Activated effector memory CD4-positive, alpha-beta T cell treated with Interleukin-2 at 50 U/mL for 16 hours (primary cell): ENCODE measurements at places on chromosomes 13 and 19.

GRCh38 chr19:1074544-1075283 is 7.7 kb downstream of the ARHGAP45 start:
- peak; percentile 92 for DNase-seq

- DNase-seq: no peak
These were observed 43.3 kb downstream of the RFX2 start for GRCh38 chr19:6066661-6067646.

DNA sequence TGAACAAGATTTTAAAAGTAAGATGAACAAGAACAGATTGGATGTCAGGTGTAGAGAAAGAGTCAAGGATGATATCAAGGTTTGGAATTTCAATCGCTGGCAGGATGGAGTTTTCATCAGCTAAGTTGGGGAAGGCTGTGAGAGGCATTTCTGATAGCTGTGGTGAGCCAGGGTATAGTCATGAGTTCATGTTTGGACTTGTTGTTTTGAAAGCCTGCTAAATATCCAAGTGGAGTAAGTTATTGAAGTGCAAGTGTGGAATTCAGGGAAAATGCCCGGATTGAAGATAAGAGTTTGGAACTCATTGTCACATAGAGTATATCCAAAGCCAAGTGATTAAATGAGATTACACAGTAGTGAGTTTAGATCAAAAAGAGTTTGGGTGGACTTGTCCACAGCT is 11.0 kb upstream of the EPSTI1 start:
- no peak for DNase-seq

DNA sequence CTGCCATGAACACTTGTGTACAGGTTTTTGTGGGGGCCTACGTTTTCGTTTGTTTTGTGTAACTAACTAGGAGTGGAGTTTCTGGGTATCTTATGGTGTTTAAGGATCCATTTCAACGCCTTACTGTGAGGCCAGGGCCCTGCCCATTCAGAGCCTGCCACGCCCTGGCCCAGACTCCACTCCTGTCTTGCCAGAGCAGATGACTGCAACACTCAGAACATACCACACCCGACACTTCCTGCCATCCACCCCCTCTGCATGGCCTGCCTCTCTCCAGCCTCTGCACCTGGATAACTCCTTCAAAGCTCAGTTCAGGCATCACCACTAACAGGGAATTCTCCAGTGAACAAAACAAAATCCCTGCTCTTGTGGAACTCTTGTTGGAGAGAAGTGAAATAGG is 43.2 kb downstream of the RGCC start:
- peak; percentile 27 for DNase-seq

GRCh38 chr19:48325265-48325910 is at the start of gene EMP3:
TSS of gene EMP3 (plus strand) at chr19:48325552. CDS start at chr19:48326845, 1,293 bp downstream.
- DNase-seq: peak; percentile 86

- no peak for DNase-seq
These were observed 405 bp downstream of the ZNF446 start for GRCh38 chr19:58476498-58477015.

- no peak for DNase-seq
These were observed 9.9 kb downstream of the CCDC124 start for GRCh38 chr19:17942582-17943273.

GRCh38 chr13:90640976-90641375 is 706.5 kb upstream of the MIR17HG start:
- no peak for DNase-seq

DNA sequence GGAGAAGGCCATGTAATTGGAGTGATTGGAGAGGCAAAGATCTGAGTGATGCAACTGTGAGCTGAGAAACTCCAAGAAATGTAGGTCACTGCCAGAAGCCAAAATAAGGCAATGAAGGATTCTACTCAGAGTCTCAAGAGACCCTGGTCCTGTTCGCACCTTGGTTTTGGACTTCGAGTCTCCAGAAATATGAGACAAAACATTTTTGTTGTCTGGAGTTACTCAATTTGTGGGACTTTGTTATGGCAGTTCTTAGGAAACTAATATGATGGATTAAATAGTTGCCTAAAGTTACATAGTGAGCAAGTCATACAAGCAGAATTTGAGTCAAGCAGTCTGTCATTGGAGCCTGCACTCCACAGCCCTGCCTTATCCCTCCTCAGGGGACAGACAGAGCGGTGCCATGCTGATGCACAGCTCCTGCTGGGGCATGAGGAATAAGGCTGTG is 104.2 kb downstream of the ITGBL1 start:
- DNase-seq: no peak

GRCh38 chr13:43933378-43933777 is 53.7 kb downstream of the LACC1 start:
- no peak for DNase-seq

DNA sequence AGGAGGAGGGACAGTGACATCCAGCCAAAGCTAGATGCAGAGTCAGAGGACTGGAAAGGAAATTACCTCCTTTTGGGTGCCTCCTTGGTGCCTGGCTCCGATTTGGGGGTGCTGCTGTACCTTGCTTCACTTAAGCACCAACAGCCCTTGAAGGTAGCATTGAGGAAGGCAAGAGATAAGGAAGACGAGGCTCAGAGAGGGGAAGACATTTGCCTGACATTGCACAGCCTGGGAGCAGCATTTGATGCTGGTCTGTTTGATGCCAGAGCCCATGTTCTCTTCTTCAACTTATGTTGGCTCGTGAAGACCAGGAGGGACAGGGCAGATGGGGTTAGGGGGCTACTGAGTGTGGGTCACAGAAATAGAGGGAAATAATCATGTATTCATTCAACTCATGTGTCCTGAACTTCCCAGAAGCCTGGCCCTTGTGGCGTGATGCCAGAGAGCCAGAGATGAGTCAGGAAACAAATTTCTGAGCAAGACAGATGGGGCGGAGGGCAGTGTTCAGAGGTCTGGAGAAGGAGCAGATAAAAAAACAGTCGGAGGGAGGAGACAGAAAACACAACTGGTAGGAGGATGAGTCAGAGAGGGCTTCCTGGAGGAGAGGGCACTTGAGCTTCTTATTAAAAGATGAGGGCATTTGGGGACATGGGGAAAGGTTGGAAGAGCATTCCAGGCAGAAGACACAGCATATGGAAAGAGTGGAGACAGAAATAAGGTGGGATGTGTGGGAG is 3.0 kb upstream of the C19orf81 start:
- no peak for DNase-seq

DNA sequence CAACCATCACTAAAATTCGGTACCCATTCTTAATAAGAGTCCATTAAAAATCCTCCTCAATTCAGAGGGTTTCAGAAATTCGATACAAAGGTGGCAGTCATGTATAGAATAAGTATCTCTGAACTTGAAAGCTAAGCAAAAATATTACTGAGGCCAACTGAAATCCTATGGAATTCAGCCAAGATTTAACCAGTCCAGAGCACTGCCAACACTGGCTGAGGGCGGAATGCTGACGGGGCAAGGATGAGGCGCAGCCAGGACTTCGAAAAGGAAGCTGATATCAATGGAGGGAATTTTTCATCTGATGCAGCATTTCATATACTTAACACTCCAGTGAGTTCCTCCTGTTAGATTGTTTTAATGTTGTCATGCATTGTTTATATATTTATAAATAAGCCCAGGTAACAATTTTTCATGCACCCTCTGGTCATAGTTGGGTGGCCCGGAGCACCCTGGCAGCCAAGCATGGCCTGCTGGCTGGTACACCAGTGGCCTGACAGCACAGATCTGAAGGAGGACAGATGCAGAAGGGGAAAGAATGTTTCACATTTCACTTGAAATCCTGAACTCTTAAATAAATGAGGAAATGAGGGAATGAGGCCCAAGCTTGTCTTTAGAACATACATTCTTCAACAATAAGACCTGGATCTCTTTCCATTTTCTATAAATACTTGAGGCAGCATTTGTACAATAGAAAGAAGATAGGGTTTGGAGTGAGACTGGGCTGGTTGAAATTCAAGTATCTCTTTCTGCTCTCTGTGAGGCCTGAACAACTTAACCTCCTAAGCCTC is 41.5 kb downstream of the WDFY2 start:
- no peak for DNase-seq

DNA sequence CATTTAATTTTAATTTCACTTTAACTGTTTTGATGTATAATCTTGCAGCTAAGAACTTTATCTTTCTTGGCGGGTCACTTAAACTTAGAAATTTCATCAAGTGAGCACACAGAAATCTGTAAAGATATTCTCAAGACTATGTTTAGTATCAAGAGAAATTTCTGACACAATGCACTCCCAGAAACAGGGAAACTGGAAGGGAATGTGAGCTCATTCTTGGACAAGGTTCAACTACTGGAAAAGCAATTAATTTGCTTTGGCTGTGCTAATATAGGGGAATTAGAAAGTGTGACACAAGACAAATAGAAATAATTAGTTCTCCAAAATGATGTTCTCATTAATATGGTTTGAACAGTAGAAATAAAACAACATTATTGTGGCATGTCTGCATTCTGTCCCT is 402.3 kb downstream of the DACH1 start:
- DNase-seq: no peak

- no peak for DNase-seq
These were observed 8.8 kb downstream of the S1PR2 start for GRCh38 chr19:10222201-10222890.

- DNase-seq: no peak
These were observed 11.6 kb downstream of the OXGR1 start for GRCh38 chr13:96982672-96983071.

- no peak for DNase-seq
These were observed 118.1 kb upstream of the SOX1 start for GRCh38 chr13:111948811-111949210.

DNA sequence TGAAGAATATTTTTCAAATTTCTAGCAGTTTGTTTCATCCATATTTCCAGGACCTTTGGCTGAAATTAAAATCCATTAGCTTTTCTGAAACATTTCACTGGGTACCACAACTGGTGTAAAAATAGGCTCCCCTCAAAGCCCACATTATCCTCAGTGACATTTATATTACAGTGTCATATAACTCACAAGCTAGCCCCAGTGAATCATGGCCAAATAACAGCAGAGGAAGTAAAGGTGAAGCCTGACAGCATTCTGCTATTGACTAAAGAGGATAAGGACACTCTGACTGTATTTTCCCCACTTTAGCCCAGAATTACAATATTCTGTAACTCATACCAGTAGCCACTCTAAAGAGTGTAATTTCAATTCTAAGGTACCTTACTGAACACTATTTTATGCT is 21.9 kb downstream of the KCTD12 start:
- no peak for DNase-seq

GRCh38 chr13:74210693-74211393 is 76.6 kb upstream of the KLF12 start:
- no peak for DNase-seq

- no peak for DNase-seq
These were observed 2.7 kb downstream of the B3GNT3 start for GRCh38 chr19:17797424-17798201.

- DNase-seq: no peak
These were observed 386.0 kb upstream of the ATXN8OS start for GRCh38 chr13:69721631-69722030.

GRCh38 chr13:109383683-109384082 is 402.7 kb downstream of the IRS2 start:
- DNase-seq: no peak

DNA sequence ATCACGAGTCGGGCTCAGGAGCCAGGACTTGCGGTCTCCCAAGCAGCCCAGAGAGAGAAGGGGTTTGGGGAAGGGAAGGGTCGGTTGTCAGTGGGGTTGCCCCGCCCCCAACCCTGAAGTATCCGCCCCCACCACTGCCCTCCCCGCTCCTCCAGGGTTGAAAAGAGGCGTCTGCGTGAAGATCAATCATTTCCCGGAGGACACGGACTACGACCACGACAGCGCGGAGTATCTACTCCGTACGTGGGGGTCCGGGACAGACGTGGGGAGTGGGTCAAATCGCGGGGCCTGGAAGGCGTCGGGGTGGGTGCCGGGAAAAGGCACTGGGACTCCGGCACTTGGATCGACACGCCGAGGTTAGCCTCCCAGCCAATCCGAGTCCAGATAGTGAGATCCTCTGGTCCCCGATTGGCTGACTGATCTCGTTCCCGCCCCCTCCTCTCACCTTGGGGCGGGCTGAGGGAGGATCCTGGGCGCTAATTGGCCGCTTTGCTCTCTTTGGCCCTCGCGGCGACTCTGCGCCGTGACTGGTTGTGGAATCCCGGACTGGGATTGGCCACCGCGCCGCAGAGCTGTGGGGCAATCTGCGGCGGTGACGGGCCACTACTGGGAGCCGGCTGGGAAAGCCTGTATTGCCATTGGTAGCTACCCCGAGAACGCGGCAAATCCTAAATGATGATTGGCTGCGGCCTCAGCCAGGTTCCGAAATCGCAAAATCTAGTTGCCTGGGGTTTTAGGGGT is 13.3 kb upstream of the CACNG6 start:
- no peak for DNase-seq

GRCh38 chr13:73618275-73618865 is 515.8 kb downstream of the KLF12 start:
- DNase-seq: no peak

- DNase-seq: no peak
These were observed 22.4 kb downstream of the ZNF571 start for GRCh38 chr19:37572203-37572602.

- peak; percentile 85 for DNase-seq
These were observed 1.2 kb downstream of the ZC3H4 start for GRCh38 chr19:47112166-47112996.
